ENCODE measurements at places on chromosomes 1 and 21. TPM values are rescaled to one million over a fixed set of nuclear protein-coding genes. Genes with fewer than 3 reads are reported as not detected.

The PDZK1IP1 gene
- total RNA-seq, result not detected

The SKI gene
- 32.3 TPM for total RNA-seq

The SMIM12 gene
- total RNA-seq, result 50.8 TPM

The TTC34 gene
- 0.43 TPM for total RNA-seq

The ASB17 gene
- total RNA-seq, result not detected

The NSL1 gene
- 44.9 TPM for total RNA-seq

The FAM72B gene
- 34.6 TPM for total RNA-seq

The ITSN1 gene
- total RNA-seq, result 4.5 TPM

The SLC35D1 gene
- 19.6 TPM for total RNA-seq

The OPRD1 gene
- not detected for total RNA-seq

The EFNA3 gene
- total RNA-seq, result 4.7 TPM

The EPHA8 gene
- total RNA-seq, result not detected

The TMCO4 gene
- total RNA-seq, result 19.6 TPM

The PRR9 gene
- not detected for total RNA-seq

The TGFB2 gene
- total RNA-seq, result not detected

The C4BPB gene
- 7.4 TPM for total RNA-seq

The ASAP3 gene
- total RNA-seq, result 1.0 TPM

The HFM1 gene
- total RNA-seq, result not detected

The CYP4A22 gene
- total RNA-seq, result not detected

The AMY1C gene
- not detected for total RNA-seq

The FAM89A gene
- 17.4 TPM for total RNA-seq

The LAD1 gene
- not detected for total RNA-seq

The WNT3A gene
- total RNA-seq, result not detected

The ZNF644 gene
- 54.7 TPM for total RNA-seq

The PRELP gene
- total RNA-seq, result not detected

The AMY1B gene
- total RNA-seq, result not detected

The PIGR gene
- total RNA-seq, result 0.12 TPM

The FCER1A gene
- not detected for total RNA-seq

The HPCAL4 gene
- 0.35 TPM for total RNA-seq

The RGS13 gene
- not detected for total RNA-seq

All from activated T-cell treated with anti-CD3 and anti-CD28 coated beads, Interleukin-2, amount 50 U/mL, for 72 hours (primary cell).